ENCODE measurements at places on chromosomes 2 and 18. TPM values are rescaled to one million over a fixed set of nuclear protein-coding genes. Genes with fewer than 3 reads are reported as not detected.

Gene CFAP210
- total RNA-seq = not detected

Gene ASIC4
- total RNA-seq = not detected

Gene RNF138
- total RNA-seq = 15.3 TPM

- no peak for DNase-seq
These were observed 163.6 kb upstream of the ZNF516 start for GRCh38 chr18:76658627-76659026.

DNA sequence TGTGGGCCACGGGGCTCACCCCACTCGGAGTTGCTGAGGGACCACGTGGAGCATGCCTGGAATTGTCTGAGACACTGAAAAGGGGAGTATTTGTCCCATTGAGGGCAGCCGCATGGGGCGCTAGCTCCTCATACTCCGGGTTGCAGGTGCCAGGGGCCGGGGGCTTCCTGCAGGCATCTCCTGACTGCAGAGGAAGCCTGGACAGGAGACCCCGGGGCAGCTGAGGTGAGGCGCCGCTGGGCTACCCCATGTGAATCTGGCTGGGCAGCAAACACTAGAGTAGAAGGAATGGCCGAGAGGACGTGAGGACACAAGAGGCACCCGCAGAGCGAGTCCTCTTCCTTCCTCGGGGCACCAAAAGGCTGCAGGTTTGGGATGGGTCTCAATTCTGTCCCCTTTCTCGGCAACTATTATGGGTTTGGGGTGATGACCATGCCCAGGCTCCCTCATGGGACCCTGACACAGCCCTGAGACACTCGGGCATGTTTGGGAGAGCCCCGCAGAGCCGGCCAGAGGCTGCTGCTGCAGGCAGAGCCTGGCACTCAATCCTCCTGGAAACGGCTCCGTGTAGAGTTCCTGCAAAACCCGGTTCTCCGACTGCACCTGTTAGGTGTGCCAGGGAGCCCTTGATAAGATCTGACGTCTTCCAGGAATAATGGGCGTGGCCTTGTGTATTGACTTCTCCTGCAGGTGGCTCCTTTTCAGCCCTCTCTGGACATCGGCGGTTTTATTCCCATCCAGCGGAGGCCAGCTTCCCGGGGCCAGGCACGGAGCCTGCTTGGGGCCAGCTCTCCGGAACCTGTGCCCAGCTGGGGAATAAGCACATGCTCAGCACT lies 77.0 kb downstream of the CTIF start:
- no peak for DNase-seq

- DNase-seq = peak; percentile 34
These were observed 123.1 kb downstream of the RAB3GAP1 start for GRCh38 chr2:135175177-135175576.

- DNase-seq = no peak
These were observed 2.7 kb downstream of the LNPK start for GRCh38 chr2:175999283-175999819.

DNA sequence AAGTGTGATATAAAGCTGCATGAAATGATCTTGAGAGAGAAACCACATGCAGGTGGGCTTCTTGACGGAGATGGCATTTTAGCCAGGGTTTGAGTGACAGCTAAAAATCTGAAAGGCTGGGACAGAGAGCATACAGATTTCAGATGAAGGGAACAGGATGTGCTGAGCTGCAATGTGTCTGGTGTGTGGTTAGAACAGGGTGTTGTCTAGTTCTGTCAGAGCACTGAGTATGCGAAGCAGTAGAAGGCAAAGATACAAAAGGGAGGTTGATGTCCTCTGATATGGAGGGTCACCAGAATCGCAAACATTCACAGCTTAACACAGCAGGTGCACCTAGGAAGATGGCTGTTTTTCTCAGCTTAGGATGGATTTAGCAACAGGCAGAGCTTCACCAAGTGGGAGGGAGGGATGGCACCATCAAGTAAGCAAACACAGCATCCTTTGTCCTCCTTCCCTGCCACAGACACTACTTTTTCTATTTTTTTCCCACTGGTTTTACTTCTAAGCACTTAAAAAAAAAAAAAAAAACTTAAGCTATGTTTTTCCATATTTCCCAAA lies 182.5 kb downstream of the TMX3 start:
- DNase-seq = no peak

- no peak for DNase-seq
These were observed 139.3 kb downstream of the SPP2 start for GRCh38 chr2:234189786-234190300.
